Stimulated activated CD8-positive, alpha-beta memory T cell treated with anti-CD3 and anti-CD28 coated beads, Interleukin-4, amount 100 ng/mL, for 4 hours (primary cell): ENCODE measurements at places on chromosomes 3 and 15.

DNA sequence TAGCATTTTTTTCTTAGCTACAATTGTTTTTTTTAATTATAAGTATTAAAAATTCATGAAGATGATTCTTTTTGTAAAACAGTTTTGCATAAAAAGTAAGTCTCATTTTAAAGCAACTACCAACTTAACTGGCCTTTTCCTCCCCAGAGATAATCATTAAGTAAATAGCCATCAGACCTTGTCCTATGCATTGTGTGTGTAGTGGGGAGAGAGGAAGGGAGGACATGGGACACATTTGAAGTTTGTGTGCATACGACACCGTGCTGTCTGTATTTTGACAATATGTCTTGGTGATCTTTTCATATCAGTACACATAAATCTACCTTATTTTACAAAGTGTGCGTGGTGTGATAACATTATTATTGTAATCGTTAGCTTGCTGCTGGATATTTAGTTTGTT lies 8.1 kb downstream of the SNRPN start:
- no peak for DNase-seq

DNA sequence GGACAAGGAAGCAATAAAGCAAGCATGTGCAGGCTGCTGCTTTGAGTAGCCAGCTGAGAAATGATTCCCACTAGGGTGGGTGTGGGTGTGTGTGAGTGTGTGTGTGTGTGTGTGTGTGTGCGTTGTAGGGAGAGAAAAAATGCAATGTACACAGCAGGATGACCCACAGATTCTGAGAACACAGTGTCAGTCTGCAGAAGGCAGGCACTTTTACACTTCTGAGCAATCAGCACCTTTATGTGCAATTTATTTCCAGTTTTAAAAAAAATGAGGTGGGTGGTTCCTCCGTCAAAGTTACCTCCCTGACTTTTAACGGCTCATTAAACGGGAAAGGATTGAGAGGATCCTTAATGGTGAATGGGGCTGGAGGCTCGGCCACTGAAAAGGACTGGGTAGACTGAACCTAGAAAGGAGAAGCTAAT lies 38.5 kb upstream of the LIPC start:
- no peak for DNase-seq

DNA sequence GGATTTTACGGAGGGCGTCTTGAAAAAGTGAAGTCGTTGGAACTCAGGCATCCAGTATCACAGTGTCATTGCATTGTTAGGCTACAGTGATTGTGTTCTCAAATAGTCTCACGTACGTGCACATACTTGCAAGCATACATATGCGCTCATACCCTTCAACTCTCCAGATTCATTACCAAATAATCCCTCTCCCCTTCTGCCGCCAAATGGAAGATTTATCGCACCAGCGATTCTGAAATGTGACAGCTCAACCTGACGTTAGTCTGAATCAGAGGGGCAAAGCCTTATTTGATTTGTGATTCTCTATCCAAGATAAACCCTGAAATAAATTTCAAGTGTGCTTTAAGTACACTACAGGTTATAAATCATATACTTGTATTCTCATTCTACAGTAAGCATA lies 119.4 kb downstream of the GADL1 start:
- no peak for DNase-seq

DNA sequence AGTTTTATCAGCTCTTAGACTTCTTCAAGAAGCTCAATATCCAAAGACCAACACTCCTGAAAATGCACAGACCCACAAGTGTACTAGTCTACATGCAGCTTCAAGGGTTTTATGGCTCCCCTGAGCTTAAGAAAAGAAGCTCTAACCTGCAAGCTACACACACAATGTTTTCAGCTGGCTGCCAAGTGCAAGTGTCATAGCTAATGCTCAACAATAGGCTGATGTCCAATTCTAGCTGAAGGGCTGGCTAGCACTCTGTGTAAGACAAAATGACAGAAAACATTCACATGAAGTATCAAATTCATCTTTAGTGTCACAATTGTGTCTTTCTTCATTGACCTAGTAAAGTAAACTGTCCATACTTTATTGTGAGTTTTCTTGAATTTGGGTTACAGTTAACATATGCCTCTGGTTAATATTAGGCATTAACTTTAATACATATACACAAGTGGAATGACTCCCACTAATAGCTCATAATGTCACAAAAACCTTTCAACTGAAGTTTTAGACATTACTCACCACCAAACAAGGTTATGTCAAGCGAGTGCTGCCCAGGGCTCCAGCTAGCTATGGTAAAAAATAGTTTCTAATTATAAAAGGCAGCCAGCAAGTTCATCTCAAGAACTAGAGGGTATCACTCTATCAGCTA lies 15.1 kb downstream of the ABI3BP start:
- no peak for DNase-seq

- DNase-seq: no peak
Observed at GRCh38 chr15:51782357-51782896, 31.0 kb downstream of the TMOD2 start.

DNA sequence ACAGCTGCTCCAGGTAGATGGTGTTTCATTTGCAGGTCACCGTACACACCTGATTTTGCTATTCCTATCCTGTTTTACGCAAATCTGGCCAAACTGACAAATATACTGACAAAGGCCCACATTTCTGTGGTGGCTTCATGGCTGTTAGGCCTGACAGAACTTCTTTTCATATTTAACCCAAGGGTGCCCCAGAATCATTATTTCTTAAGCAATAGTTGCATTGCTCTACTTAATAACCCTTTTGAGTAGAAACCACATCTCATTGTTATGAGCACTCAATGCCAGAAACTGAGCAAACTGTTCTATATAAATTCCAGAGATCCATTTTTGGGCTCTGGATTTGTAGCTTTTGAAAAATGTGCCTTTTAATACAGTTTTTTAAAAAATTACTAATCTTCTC lies 19.4 kb downstream of the ASTE1 start:
- DNase-seq: no peak
